ENCODE measurements at places on chromosomes 3 and 15.

GRCh38 chr3:108661699-108662098 lies 72.2 kb downstream of the DZIP3 start:
- no peak for DNase-seq

GRCh38 chr15:20355256-20355868 lies 186.2 kb downstream of the GOLGA6L6 start:
- DNase-seq = no peak

DNA sequence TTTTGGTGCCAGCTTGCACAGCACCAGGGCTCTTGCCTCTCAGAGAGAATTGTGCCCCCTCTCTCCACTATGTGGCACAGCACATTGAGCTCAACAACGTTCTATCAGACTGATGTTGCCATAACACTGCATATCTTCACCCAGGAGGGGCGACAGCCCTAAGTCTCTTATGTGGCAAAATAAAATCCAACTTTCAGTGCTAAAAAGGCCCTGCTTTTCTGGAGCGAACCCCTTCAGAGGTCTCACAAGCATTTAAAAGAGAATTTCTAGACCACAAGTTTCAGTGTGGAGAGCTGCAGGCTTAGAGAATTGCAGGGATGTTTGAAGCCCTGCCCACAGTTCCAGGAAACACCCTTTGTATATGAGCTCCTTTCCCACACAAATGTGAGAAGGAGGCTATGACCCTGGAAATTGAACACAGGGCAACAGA lies 85.5 kb downstream of the LIPC start:
- no peak for DNase-seq

DNA sequence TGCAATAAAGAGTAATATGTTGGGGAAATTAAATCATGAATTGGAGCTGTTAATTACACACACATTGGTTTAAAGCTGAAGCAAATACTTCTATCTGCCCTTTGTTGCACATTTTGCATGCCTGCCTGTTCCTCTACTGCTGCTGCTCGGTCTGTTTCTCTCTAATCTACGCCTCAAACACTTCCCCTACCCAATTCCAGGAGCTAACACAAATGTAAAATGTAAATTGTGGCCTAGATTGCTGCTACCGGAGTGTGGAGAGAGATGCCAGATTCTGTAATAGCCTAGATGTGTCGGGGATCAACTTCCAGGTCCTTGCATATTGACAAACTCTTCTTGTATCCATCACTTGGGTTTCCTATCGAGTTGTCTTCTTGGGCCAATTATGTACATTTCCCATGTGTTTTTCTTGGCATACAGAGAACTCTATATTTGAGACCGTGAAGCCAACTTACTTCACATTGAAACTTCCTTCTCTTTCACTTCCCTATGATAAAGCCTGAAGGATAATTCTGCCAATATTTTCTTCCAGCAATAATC lies 450.4 kb upstream of the NR2F2 start:
- no peak for DNase-seq

DNA sequence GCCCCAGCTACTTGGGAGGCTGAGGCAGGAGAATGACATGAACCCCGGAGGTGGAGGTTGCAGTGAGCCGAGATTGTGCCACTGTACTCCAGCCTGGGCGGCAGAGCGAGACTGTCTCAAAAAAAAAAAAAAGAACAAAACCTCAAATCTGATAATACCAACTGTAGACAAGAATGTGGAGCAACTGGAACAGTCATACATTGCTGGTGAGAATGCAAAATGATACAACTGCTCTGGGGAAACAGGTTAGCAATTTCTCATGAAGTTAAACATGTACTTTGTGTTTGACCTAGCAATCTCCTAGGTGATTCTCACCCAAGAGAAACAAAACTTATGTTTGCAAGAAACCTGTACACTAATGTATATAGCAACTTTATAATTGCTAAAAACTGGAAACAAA lies 4.4 kb upstream of the VHL start:
- no peak for DNase-seq

DNA sequence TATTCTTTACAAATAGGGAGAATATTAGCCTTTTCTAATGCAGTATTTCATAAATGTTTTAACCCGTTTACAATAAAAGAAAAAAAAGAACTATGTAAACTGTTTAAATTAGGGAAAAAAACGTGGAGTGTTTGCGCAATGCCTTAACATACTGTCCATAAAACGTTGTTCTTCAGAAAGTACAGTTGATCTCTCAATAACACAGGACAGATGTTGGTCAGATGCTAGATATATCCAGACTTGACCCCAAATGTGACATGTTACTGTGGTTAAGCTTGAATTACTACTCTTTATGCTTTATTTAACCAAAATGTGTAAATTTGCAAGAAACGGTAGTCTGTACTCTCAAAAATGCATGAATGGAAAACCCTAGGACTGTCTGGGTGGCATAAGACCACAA lies 110.3 kb downstream of the PLOD2 start:
- no peak for DNase-seq

DNA sequence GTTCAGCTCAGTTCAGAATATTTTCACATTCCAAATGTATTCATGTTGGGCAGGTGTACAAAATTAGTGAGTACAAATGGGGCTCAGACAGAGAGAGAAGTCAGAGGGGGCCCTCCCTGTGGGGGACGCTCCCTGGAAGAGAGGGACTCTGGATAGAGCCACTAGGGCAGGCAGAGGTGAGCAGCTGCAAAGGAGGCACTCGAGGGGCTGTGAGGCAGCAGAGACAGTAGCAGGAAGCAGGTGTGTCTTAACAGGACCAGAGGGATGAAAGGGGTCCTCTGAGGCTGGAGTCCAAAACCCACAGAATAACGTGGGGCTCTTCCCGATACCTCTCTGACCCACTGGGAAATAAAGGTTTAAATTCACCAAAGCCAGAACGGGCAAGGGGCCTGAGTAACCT lies 127.1 kb downstream of the MEGF11 start:
- no peak for DNase-seq

DNA sequence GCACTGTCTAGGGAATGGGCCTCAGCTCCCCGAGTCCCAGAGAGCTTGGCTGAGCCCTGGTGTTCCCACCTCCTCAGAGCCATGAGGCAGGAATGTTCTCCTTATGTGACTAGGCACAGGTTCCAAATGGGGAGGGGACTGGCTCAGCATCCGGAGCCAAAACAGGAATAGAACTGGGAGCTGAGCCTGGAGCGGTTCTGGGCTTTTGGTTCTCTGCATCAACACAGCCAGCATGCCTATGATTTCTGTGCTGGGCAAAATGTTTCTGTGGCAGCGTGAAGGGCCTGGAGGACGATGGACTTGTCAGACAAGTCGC lies at the start of gene FAM131A:
TSS of gene FAM131A (plus strand) at position 202 of the 316 bp plus-strand sequence. CDS start at position 233, 31 bp downstream.
- DNase-seq = peak; percentile 51

GRCh38 chr15:28875461-28876000 lies 10.2 kb upstream of the APBA2 start:
- no peak for DNase-seq

- no peak for DNase-seq
Observed at GRCh38 chr3:129321887-129322286, 43.2 kb downstream of the HMCES start.

GRCh38 chr15:44792715-44793114 lies 56.4 kb downstream of the TRIM69 start:
- DNase-seq = no peak

- no peak for DNase-seq
Observed at GRCh38 chr3:99541181-99541580, 97.2 kb upstream of the COL8A1 start.

DNA sequence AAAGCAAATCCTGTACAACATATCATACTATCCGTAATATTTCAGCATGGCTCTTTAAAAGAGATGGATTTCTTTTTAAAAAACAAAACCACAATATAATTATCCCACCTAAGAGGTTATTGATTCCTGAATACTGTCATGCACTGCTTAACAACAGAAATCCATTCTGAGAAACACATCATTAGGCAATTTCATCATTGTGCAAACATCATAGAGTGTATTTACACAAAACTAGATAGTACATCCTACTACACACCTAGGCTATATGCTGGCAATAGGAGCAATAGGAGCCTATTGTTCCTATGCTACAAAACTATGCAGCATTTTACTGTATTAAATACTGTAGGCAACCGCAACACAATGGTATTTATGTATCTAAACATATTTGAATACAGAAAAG lies 242.0 kb downstream of the NEK10 start:
- DNase-seq = no peak

DNA sequence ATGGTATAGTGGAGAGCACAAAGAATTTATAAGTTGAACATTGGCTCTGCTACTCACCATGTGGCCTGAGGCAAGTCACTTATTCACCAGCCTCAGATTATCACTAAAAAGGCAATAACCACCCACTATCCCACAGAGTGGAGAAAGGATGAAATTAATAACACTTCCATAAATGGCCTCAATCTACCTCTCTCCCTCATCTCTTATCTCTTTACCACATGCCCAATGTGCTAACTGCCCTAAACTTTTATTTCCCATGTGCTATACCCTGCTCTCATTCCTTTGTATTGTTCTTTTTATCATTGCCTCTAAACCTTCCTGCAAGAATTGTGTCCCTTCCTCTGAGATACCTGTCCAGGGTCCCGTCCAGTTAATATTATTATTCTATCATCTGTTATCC lies 26.0 kb downstream of the SLC12A6 start:
- DNase-seq = no peak

- DNase-seq = no peak
Observed at GRCh38 chr15:85671156-85671555, 123.6 kb downstream of the KLHL25 start.

DNA sequence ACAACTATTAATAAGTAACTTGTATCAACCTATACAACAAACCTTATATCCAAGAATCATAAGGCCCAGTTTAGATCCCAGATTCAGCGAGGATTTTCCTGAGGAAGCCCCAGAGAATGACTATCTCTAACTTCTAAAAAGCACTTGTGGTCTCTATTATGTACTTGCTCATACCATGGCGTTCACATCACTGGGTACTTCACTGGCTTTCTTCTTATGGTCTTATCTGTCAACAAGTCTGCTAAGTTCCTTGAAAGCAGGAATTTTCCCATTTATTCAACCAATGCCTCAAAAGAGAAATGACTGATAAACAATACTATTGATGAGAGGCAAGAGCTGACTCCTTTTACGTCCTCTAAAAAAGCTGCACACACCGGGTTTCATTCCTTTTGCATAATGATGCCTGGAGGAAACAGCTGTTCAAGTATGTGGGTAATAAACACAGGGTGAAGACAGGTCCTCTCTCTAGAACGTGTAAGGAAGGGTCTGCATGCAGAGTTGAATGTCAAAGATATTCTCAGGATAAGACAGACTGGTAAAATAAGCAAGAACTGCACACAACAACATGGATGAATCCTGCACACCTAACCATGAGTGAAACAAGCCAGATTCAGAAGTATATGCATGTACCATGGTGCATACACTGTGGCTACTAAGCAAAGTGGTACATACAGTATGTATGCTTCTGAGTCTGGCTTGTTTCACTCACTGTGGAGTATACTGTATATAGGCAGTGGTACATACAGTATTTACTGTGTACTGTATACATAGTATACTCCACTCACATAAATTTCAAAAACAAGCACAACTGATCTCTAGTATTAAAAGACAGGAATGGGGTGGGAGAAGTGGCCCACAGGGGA lies 408.7 kb downstream of the SHQ1 start:
- DNase-seq = no peak

DNA sequence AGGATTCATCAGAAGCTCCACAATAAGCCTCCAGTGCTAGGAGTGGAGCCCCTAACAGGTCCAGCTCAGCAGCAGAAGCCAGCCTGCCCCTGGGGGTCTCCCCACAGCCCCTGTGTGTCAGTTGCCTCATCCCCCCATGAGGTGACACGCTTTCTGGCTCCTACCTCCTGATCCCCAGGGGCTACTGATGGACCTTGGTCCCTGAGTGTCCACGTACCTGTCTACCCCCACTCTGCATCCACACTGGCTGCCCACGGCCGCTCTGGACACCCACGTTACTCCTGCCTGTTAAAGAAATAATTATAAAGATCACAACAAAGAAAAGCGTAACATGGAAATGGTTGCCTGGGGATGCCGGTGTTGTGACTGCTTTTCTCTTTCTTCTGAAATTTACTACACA lies 143.1 kb downstream of the CHSY1 start:
- no peak for DNase-seq

DNA sequence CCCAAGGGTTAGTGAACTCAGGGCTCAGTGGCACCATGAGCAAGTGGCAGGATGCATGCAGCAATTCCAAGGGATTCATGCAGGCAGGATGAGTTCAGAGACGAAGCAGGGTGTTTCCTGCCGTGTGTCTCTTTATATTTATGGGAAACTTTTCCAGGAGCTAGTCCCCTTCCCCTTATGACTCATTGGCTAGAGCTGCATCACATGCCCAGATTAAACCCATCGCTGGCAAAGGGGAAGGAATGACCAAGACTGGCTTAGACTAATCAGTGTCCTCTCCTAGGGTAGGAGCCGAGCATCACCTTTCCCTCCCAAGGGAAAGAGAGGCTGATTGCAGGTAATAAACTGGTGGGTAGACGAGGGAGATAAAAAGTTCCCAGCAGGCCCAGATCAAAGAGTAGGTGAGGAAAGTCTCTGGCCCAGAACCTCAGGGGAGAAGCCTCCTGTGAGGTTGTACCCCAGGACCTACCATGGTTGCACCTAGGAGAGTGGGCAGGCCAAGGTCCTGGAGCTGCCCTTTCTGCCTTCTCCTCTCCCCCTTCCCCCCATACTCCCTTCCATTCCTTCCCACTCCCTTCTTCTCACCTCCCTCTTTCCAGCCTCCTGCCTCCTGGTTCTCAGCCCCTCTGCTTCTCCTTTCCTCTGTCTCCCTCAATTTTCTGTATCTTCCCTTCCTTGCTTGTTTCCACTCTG lies 67.8 kb upstream of the ITGA11 start:
- no peak for DNase-seq

- DNase-seq = no peak
Observed at GRCh38 chr15:84781495-84781894, 33.1 kb downstream of the ZNF592 start.
